ENCODE measurements at places on chromosomes 13 and 19. TPM values are rescaled to one million over a fixed set of nuclear protein-coding genes. Genes with fewer than 3 reads are reported as not detected.

Gene ZNF550
- 7.2 TPM for polyA plus RNA-seq

GRCh38 chr19:13600091-13600490 is 93.8 kb upstream of the CACNA1A start:
- DNase-seq, result no peak

- DNase-seq, result no peak
These were observed 13.3 kb downstream of the C3 start for GRCh38 chr19:6707011-6707657.

GRCh38 chr13:24693862-24694471 is 13.8 kb downstream of the ATP12A start:
- DNase-seq, result peak; percentile 15

GRCh38 chr13:107531180-107531579 is 684.2 kb downstream of the LIG4 start:
- no peak for DNase-seq

GRCh38 chr19:46753420-46754155 is 7.3 kb upstream of the STRN4 start:
- no peak for DNase-seq

DNA sequence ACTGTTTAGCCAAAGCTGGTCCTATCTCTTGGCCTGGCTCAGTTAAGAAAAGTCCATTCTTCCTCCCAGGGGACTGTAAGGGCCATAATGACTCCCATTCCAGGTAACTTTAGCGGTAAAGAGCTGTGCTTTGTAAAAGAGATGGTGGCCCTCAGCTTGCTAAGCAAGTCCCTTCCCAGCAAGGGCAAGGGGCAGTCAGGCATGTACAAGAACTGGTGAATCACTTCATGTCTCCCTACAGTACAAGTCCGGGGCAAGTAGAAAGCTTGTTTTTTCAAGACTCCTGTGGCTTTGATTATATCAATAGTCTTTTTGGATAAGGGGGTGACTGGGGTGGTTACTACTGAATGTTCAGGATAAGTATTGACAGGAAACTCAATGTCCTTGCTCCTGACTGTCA is 88.9 kb downstream of the SLC25A15 start:
- no peak for DNase-seq

DNA sequence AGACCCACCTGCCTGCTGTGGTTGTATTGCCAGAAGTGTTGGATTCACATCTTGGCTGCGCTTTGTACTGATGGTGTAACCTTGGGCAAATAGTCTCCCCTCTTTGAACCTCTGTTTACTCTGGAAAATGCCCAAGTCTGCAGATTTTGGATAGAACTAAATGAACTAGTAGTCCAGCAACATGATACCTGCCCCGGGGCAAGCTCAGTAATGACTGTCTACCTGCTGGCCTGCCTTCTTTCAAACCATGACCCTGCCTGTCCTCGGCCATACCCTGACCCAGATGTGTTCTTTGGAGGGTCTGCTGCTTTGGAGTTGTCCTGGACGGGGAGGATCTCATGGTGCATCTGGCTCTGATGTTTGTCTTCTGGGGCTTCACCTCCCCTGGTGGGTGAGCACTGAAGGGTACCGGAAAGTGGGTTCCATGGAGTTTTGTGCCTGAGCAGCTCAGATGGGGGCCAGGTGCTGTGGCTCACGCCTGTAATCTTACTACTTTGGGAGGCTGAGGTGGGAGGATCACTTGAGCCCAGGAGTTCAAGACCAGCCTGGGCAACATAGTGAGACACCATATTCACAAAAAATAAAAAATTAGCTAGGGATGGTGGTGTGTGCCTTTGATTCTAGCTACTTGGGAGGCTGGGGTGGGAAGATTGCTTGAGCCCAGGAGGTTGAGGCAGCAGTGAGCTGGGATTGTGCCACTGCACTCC is 59.5 kb downstream of the TNFRSF19 start:
- DNase-seq, result no peak

DNA sequence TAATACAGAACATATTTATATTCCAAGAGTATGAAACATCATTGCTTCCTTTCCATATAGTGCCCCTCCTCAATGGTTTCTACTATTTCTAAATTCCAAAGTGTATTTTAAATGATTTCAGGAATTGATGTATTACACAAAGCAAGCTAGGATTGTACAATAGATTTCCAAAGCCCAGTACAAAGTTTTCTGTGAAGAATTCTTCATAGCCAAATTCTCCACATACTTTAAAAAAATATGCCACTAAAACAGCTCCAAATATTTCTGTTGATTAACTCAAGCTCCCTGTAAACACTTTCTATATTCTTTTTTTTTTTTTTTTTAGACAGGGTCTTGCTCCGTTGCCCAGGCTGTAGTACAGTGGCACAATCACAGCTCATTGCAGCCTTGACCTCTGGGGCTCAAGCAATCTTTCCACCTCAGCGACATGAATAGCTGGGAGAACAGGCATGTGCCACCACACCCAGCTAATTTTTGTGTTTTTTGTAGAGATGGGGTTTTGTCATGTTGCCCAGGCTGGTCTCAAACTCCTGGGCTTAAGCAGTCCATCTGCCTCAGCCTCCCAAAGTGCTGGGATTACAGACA is 50.6 kb downstream of the ELF1 start:
- DNase-seq, result no peak

GRCh38 chr19:43798546-43799409 is 3.5 kb downstream of the LYPD5 start:
- no peak for DNase-seq

GRCh38 chr19:21934131-21934530 is 76.6 kb downstream of the ZNF208 start:
- no peak for DNase-seq

GRCh38 chr13:41130356-41130755 is 2.2 kb downstream of the KBTBD6 start:
- DNase-seq, result no peak
